ENCODE measurements at places on chromosomes 3 and 15. TPM values are rescaled to one million over a fixed set of nuclear protein-coding genes. Genes with fewer than 3 reads are reported as not detected.

GRCh38 chr15:40927873-40928806 is 1.0 kb upstream of the DLL4 start:
- peak; percentile 29 for DNase-seq

DNA sequence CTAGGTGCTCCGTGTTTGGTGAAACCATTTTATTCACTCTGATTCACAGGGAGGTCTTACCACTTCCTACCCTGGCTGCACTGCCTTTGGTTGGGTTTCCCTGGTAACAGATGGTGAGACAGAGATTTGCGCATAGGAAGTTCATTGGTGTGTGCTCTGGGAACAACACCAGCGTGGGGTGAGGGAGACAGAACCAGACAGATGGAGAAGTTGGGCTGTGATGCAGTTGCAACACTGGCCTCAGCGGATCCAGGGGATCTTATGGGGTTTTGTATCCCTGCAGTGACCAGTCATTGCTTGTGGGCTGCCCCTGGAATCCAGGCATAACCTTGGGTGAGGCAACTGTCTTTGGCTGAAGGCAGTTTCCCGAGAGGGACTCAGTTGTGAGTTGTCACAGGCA is 12.5 kb upstream of the IL16 start:
- no peak for DNase-seq

DNA sequence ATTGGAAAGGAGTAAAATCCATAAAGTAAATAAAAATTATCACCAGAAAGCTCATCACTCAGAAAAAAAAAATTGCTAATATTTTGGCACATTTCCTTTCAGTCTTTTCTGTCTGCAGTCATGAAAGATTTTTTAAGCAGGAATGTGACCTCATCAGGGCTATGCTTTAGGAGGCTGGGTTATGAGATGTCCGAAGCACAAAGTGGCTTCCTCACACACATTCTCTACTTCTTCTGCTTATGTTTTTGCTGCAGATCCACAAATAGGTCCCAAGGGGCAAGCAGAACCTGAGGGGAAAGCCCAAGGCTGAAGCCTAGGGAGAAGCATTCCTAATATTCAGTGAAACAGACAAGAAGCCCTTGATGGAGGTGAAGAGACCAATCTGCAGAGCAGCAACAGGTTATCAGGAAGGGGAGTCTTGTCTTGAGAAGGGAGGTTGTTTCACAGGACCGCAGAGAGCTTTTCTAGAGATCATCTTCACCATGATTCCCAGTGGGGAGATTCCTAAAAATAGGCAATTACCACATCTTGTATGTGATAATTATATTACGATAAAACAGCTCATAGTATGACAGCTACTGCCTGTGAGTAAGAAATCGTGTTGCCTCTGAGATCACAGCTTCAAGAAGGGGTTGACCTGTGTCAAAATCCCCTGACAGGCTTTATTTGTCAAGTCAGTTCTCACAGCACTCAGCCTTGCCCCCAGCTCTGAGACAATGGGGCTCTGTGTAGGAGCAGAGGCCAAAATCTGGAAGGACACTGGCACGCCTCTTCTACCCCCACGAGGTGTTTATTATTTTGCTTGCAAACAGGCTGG is 60.5 kb downstream of the IGF2BP2 start:
- DNase-seq = peak; percentile 33

- no peak for DNase-seq
Observed at GRCh38 chr3:18499301-18499700, 74.2 kb upstream of the SATB1 start.

The CSTA gene
- total RNA-seq = not detected
